ENCODE measurements at places on chromosomes 7 and 10.

DNA sequence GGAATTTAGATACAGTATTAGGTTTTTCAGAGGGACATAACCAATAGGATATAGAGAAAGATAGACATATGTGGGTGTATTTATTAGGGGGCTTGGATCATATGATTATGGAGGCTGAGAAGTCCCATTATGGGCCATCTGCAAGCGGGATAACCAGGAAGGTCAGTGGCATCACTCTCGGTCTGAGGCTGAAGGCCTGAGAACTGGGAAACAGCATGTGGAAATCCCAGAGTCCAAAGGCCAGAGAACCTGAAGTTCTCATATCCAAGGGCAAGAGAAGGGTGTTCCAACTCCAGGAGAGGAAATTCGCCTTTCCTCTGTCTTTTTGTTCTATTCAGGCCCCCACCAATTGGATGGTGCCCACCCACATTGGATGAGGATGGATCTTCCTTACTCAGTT lies 180.7 kb downstream of the POU6F2 start:
- DNase-seq = no peak

- DNase-seq = no peak
Measured at GRCh38 chr7:70585071-70585470, 546.9 kb upstream of the GALNT17 start.

DNA sequence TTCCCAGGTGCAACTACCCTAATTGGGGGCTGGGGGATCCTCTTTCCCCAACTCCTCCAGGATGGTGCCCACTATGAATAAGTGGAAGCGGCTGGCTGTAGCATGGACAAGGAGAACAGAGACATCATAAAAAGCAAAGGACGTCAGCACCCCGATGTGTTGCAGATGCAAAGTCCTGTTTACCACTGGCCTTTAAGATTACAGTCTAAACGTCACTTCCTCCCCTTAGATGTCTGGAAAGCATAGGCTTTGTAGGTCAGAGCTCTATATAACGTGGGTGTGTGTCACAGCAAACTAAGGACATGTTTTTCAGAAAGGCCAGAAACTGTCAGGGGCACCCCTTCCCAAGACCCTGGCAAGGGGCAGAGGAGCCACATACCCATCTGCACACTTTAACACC lies 7.9 kb downstream of the COBL start:
- DNase-seq = no peak

DNA sequence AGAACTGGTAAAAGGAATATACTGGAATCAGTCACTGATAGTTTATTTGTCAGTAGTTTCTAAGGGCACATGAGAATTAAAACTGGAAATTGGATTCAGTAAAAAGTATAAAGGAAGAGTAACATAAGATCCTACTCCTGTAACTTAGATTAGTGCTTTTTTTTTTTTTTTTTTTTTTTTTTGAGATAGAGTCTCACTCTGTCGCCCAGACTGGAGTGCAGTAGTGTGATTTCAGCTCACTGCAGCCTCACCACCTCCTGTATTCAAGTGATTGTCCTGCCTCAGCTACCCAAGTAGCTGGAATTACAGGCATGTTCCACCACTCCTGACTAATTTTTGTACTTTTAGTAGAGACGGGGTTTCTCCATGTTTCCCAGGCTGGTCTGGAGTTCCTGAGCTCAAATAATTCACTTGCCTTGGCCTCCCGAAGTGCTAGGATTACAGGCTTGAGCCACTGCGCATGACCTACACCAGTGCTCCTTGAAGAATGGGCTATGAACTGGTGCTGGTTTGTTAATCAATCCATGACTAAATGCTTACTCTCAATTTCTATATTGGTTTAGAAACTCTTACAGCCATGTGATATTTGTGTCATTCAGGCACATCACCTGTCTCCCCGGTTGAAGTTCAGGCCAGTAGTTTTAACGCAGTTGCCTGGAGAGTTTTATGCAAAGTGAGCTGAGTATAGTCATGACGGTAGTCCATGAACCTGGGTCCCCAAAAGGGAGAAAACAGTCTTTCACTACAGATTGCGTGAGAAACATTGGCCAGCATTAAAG lies 65.0 kb downstream of the ZEB1 start:
- no peak for DNase-seq

DNA sequence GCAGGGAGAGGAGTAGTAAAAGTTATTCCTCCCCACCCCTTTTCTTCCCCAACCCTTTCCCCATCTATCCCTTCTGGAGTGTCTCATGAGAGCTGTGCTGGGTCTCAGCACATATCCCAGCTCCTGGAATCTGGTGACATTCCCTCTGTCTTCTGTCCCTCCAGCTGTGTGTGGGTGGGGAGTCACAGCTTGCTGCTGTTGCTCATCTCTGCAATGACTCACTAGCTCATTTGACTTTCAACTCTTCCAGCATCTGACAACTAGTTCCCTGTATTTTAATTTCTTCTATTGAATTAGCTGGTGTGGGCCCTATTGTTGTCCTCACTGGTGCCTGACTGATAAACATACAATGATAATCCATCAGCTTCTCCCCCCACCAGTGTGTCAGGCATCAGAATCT lies 198.9 kb upstream of the AUTS2 start:
- DNase-seq = no peak

DNA sequence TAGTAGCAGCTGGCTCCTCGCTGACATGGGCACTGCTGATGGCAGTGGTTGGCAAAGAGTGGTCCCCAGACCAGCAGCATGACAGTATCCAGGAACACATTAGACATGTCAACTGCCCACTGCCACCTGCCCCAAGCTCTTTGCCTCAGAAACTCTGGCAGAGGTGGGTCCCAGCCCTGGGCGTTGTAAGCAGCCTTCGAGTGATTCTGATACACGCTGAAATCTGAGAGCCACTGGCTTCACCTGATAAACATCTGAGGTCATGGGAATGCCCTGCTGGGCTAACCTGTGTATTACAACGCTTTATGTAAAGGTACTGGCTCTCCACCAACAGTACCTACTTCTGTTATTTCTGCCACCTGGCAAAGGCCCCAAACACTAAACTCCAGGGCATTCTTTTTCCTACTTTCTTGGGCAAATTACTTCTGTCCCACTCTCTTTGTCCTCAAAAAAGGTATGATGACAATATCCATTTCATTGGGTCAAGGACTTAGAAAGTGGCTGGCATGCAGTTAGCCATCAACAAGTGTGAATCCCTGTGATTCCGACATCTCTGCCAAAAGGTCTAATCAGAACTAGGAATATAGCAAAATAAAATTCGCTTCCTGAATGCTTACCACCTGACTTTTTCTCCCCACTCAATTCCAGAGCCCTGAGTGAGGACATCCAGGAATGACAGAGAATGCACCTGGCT lies 9.2 kb downstream of the SGMS1 start:
- no peak for DNase-seq

DNA sequence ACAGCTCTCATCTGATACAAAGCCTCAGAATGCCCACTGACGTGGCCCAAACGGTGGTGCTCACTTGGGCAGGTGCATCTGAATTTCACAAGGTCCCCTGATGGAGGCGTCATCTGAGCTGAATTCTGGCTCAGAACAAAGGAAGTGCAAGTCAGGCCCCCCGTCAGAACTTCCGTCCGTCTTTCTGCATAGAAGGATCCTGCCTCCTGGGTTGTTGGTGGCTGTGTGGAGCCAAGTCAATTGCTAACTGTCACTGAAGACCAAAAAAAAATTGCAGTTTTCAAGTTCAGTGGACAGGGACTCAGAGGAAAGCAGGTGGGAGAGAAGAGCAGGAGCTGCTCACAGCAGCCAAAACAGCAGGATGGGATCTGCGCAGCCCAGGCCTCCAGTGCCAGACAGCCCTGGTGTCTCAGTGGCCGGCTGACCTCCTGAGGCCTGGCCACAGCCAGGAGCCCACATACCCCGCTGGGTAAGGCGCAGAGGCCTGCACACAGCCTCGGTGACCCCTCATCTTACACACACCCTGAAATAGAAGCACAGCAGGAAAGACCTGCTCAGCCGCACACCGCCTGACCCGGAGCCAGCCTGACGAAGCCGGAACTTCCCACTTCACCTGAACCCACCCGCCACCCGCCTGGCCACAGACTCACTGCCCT lies 49.4 kb downstream of the PYROXD2 start:
- DNase-seq = no peak

- no peak for DNase-seq
Measured at GRCh38 chr10:124641282-124642087, 102.7 kb downstream of the FAM53B start.

Data from stimulated activated CD4-positive, alpha-beta T cell treated with anti-CD3 and anti-CD28 coated beads, TNF-alpha, amount 100 ng/mL, for 48 hours (primary cell).